ENCODE measurements at places on chromosomes 4 and X.
A peak's percentile ranks its signal among the peaks of the same experiment; 100 is the strongest.

- peak; percentile 7 for DNase-seq
Measured at GRCh38 chrX:35890699-35891098, 28.8 kb upstream of the CFAP47 start.

GRCh38 chr4:14783011-14783877 lies 219.0 kb upstream of the CPEB2 start:
- no peak for DNase-seq

DNA sequence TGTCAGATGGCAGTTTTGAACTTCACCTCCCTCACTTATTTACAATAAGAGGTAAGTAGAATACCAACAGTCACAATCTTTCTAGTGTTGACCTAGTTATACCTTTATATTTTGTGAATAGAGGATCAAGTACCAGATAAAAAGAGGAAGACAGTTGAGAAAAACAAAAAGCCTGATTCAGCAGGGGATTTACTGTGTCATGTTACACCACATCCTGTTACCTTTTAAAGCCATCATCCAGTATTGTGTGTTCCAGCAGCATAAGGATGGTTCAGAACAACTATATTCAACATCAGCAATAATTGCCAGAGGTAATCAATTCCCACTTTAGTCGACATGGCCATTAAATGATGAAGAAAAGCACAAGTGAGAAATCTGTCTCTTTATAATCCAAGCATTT lies 21.3 kb upstream of the CXCL6 start:
- no peak for DNase-seq

GRCh38 chrX:67734111-67734753 lies 190.4 kb downstream of the AR start:
- no peak for DNase-seq

- DNase-seq, result no peak
Measured at GRCh38 chrX:132144061-132144460, 16.2 kb upstream of the FRMD7 start.

DNA sequence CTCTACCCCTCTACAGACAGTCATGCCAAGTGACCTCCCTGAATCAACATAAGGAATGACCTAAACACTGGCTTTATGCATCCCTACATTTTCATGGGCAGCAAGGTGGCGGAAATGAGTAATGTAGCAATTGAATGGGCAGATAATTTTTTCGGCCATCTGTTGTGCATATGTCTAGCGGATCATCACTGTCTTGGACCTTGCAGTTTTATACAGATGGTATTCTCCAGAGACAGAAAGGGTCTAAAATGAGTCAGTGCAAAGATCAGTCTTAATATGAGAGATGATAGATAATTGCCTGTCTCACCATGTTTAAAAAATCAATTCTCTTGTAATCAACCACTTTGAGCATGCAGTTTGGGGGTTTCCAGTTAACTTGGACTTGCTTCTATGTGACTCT lies 177.3 kb upstream of the DKK2 start:
- no peak for DNase-seq

DNA sequence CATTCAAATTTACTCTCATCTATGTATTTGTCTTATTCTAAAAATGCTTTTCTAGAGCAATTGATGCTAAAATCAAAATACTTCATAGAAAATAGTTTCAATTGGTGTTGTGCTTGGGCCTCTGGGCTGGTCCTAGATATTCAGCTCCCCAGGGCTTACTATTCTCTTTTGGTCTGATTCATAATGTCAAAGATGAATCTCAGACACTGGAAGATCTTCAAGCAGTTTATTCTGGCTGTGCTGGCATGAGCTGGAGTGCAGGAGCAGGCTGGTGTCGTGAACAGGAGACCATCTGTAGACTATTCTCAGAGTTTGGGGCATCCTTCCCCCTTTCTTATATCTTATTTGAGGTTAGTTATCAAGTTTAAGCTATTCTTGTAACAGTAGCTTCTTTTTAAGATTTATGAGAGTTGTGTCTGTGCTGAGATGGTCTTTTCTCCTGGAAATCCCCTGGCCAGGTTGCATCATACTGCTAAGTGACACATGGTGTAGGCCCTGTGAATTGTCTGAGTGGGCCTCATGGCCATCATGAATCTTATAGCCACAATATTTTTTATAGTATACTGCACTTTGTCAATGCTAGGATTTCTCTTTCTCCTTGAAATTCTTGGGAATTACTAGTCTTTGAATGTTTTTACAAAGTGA lies 1624.0 kb upstream of the IGFBP7 start:
- DNase-seq, result no peak

Data from right renal pelvis (tissue), 4 donors.